ENCODE measurements at places on chromosomes 13 and 19.
A peak's percentile ranks its signal among the peaks of the same experiment; 100 is the strongest.

DNA sequence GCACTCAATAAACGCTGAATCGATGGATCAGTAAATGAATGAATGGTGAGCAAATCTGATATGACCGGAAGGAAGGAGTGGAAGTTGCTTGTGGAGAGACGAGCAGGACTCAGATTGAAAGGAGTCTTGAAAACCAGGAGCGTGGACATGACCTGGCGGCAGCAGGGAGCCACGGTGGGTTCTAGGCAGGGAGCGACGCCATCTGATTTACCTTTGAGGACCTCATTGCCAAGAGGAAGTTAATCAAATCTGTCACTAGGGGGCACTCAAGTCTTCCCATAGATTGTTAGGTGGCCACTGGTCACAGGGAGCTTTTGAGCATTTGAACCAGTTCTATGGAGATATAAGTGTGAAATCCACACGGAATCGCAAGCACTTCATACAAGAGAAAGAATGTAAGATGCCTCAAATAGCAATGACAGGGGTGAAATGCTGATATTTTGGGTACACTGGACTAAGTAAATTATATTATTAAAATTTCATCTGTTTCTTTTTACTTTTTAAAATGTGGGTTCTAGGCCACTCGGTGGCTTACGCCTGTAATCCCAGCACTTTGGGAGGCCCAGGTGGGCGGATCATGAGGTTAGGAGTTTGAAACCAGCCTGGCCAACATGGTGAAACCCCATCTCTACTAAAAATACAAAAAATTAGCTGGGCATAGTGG, 9.2 kb upstream of the FBN3 start:
- DNase-seq: peak; percentile 76

DNA sequence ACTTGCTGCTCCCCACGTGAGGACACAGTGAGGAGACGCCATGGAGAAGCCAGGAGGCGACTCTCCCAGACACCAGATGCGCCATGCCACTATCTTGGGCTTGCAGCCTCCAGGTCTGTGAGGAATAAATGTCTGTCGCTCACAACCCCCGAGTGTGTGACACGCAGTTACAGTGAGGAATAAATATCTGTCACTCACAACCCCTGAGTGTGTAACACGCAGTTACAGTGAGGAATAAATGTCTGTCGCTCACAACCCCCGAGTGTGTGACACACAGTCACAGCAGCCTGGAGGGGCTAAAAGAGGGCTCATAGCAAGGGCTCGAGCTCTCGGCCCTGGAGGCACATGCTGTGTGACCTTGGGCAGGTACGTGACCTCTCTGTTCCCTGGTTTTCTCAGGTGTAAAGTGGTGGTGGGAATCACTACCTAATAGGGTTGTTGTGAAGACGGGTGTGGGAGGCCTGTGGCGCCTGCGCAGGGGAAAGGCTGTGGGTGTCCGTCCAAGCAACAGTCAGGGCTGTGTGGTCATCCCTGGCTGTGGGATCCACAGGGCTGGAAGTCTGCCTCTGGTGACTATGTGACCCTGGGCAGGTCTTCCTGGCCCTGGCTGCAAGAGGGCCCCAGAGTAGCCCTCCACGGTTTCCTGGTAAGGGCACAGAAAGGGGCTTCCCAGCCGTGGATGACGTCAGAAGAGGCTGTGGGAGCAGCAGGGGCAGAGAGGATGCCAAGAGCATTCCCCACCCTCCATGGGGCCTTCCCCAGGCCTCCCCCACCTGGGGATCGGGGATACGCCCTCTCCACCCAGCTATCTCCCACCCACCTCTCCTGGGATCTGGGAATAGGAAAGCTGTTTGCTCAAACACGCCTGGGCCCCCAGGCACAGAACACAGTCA, 77.7 kb downstream of the C1QTNF9 start:
- no peak for DNase-seq

- no peak for DNase-seq
These were observed 6.4 kb downstream of the EPN1 start for GRCh38 chr19:55681131-55682092.

- DNase-seq: no peak
These were observed 21.0 kb upstream of the TSHZ3 start for GRCh38 chr19:31370216-31370615.

DNA sequence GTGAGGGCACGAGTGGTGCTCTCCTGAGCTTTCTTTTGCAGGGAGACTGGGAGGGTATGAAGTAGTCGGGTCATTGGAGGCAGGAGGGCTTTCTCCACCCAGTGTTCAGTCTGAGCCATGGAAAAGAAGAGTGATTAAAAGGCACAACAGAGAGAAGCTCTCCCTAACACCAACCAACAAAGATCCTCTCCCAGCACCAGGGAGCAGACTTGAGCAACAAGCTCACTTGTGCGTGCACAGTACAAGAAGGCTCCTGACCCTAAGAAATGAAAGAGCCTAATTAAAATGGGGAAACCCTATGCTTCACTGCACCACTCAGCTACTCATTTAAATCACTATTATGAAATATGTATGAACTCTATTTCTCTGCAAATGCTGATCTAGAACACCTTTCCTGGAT, 276.3 kb upstream of the SOX21 start:
- DNase-seq: no peak

DNA sequence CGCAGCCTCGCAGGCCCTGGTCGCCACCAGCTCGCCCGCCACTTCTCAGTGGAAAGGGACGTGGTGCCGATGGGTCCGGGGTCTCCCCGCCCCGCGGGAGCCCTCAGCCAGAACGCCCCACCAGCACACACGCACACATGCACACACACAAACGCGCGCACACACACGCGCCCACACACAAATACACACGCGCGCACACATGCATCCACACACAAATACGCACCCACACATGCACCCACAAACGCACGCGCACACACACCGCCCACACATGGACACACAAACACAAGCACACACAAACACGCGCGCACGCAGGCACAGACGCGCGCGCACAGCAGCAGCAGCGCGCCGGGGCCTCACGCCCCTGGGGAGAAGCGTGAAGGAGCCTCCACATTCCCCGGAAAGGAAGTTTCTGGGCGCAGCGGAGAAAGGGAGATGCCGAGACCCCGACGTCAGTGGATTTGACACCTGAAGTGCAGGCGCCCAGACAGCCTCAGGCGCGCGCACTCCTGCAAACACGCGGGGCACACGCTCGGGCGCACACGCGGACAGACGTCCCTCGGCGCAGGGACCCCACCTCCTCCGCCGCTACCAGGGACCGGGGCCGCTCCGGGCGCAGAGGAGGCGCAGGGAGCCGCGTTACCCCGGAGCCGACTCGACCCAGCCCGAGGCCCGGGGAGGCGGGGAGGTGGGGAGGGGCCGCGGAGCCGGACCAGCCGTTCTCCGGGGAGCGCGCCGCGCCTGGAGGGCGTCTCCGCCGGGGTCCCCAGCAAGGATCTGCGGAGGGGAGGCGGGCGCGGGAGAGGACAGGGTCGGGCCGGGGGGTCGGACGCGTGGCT, 622 bp downstream of the RASA3 start:
- peak; percentile 77 for DNase-seq

DNA sequence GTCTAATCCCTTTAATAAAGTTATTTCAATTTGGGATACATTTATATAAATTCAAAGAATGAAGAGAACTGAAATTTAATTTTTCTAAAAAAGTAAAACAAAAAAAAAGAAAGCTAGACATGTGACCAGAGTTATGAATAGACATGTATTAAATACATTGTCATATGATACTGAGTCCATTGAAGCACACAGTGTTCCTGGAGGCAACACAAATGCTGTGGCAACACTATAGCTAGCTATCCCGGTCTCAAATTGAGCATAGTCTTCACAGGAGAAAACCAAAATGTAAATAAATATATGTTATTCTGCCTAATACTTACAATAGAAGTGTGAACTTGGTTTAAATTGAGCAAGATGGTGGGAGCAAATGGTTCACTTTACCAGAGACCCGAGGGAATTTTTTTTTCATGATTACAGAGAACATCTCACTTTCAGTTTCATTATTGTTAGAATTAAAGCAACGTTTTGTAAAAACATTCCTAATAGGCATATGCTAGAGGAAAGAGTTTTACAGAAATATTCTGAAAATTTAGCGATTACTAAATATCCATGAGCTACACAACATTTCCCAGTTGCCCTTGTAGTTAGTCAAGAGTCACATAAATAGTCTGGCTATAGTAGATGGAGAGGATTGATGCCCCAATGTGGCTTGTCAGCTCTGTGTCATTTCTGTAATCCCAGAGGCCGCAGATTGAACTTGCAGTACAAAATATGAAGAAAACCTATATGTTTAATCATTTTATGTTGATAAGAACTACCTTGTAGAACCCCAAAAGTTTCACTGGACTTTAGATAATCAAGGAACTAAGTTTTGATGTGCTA, 775.7 kb upstream of the SPRY2 start:
- DNase-seq: no peak

DNA sequence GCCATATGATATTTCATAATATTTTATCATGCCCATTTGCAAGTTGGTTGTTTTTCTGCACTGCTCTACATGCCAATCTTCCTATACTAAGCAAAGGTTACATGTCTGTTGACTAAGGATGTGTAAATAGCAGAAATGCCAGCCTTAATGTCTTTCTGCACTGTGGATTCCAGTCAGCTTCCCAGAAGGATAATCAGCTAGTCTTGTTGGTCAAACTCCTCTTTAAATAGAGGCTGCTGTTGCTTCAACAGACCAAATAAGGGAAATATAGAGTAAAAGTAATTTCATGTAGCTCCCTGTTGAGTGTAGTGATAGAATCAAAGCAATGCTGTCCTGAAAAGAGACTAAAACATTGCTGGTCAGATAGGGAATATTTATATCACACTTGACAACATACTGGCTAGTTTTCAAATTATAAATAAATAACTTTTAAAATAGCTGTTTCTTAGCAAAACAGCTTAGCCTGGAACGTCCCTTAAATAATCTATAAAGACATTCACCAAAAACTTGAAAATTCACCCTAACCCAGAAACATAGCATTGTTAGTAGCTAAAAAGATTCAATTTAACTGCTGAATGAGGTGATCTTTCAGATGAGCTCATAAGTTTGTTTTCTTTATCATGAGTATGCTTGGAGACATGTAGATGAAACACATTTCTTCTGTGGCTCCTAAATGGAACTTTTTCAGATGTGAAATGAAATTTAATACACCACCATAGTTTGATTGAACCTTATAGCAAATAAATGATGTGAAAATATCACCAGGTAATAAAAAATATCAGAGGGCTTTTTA, 56.6 kb downstream of the FRY start:
- DNase-seq: no peak

DNA sequence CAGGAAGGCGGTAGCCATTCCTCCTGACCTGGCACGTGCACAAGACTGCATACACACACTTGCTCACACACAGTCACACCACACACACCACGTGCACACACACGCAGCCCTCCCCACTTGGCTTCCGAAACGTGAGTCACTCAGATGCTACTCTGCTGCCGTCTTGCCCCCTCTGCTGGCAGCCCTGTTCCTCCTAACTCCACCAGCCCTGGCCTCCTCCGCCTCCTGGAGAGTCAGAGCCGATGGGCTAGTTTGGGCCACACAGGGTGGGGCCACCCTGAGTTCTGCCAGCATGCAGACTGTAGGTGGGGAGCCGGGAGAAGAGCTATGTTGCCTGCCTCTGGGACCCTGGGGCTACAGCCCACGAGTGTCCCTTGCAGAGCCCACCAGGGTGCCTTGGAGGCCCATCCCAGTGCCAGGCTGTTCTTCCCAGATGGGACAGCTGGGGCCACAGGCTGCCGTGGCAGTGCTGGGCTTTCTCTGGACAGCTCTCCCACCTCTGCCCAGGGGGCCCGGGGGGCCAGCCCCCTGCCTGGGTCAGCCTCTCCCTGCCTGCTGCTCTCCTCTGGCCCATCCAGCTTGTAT, 12.1 kb downstream of the PIN1 start:
- DNase-seq: no peak

DNA sequence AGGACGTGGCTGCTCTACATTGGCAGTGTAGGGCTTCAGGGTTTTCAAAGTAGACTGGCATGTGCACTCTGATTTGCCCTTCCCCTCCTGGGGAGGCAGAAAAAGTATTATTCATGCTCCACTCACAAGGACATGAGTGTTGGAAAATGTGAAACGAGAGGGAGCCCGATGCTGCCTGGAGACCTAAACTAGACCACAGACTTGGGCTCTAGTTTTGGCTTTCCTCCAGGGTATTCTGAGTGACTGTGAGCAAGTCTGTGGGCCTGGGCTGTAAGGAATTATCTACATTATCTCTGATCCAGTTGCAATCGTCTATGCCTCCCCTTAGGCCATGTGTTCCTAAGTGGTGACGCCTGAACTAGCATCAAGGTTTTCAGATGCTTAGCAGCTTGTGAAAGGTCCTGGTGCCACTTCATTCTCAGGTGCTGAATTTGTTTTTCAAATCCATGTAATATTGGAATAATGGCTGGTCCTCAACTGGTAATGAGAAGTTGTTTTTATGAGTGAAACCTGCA, 55.0 kb downstream of the MRPL57 start:
- no peak for DNase-seq

DNA sequence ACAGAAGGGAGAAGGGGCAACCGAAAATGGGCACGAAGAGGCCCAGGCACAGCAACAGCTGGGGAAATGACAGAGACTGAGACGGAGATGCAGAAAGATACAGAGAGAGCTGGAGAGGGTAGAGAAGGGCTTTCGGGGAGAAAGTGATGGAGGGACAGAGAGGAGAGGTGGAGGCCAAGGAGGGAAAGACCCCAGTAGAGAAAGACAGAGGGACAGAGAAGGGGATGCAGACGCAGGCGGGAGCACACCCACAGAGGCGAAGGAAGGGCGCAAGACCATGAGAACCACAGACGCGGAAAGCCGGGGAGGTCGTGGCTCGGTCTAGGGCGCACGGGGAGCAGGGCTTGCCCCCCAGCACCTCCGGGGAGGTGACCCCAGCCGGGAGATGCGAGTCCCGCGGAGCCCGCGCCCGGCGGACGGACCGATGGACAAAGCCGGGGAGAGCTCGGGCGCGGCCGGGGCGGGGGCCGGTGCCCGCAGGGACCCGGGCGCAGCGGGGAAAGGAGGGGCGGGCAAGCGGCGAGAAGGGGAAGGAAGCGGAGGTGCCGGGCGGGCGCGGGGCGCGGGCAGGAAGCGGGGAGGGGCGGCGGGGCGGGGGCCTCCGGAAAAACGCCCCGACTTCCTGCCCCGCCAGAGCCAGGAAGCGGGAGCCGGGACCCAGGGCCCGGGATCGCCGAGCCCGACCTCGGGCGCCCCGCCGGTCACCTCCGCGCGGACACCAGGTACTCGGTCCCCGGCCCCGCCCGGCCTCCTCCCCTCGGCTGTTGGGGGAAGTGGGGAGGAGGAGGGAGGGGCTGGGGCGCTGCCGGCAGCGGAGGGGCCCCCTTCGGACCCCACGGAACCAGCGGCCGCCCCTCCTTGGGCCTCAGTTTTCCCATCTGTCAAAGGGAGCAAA, at the start of gene ARHGEF1:
TSS of gene ARHGEF1 (plus strand) at position 617 of the 895 bp plus-strand sequence. CDS start 4,899 bp downstream, outside the sequence.
- DNase-seq: no peak

DNA sequence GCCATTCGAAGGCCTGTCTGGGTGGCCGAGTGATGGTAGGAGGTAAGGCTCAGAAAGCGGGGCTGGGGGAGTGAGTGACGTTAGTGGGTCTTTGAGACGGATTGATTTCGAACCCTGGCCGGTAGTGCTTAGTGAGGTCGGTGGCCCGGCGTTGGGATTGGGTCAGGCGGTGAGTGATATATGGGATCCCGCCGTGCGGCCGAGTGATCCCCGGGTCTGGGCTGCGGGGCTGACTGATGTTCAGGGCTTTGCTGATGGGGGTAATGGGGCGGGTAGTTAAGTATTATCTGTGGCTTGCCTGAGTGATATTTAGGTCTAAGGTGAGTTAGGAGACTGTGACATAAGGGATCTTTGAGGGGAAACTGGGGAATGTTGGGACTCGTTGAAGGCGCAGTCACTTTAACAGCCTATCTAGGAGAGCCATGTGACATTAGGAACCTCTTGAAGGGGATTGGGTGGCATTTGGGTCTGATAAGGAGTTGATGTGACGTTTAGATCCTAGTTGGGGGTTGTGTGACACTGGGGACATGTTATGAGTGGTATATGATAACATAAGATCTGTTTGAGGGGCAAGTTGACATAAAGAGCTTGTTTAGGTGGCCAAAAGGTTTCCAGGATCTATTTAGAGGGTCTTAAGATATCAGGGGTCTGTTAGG, 543 bp downstream of the PSMC4 start:
- no peak for DNase-seq
